ENCODE measurements at places on chromosomes 6 and 20.

DNA sequence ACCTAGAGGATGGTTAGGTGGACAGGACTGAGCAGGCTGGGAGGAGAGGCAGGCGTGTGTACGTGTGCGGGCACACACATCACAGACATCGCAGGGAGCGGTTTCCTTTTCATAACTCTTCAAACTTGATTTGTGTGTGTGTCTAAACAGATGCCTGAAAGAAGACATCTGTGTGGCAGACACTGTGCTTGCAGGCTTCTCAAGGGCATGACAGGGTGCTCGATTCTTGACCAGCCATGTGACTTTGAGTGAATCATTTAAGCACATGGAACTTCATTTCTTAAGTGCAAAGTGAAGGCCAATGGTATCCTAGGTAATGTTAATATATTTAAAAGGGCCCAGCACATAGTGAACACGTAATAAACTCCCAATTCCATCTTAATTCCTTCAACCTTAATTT, 186.5 kb downstream of the SCP2D1 start:
- no peak for DNase-seq

DNA sequence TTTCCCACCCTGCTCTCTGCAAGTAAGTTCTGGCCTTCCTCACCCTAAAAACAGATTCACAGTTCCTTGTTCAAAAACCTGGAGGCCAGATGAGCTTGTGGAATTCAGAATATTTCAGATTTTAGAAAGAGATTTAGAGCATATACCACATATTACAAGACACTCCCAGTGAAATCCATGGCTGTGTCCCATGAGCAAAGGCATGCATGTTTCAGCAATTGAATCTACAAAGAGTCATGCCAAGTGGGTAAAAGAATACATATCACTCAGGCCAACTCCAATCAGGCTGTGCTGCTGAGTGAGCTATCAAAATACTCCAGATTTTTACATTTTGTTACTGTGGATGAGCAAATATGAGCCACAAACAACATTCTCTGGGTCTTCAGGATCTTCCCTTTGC, 10.2 kb upstream of the NEDD9 start:
- no peak for DNase-seq

DNA sequence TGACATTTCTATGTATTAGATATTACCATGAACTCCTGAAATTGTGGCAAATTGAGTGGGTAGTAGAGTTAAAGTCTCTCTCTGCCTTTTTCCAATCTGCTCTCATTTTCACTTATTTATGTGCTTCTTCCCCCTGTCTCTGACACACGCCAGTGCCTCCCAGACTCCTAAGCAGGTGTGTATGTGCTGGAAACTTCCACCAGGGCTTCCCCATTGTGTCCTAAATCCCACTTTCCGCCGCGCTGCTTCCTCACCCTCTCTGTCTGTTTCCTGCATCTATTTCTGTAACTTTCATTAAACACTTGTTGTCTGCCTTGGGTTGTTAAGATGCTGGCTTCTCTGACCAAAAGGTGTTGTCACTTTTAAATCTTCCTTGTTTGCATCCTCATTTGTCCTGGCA, 97.6 kb upstream of the HDGFL1 start:
- no peak for DNase-seq

- no peak for DNase-seq
Observed at GRCh38 chr6:107879941-107880340, 55.8 kb upstream of the SCML4 start.

- no peak for DNase-seq
Observed at GRCh38 chr6:133741375-133741861, 147.5 kb upstream of the TCF21 start.

DNA sequence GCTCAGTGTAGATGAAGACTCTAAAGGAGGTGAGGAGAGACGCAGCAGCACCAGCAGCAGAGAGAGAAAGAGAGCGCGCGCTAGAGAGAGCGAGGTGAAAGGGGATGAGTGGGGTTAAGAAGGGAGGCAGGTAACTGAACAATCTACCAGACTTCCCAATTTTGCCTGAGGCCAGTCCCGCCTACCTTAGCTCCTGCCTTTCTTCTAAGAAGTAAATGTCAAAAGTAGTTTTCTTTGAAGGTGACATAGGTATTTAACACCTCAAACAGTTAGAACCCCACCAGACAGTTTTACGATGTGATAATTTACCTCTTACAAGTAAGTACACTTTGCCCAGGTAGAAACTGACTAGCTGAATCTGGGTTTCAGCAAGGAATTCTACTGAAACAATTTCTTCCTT, 132.0 kb upstream of the EEF1E1 start:
- no peak for DNase-seq

DNA sequence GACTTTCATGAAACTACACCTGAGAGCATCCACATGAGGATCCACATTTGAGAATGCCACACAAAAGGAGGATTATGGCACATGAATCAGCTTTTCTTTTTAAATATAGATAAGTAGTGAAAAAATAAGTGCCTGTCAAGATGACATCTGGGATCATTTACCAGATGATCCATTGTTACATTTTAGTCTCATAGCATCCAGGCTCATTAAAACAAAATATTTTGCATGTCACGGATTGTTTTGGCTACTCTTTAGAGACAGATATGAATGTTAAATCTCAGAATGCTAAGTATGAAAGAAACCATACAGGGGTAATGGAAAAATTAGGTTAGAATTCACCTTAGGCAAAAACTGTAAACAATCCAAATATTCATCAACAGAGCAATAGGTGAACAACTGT, 66.7 kb downstream of the MYO6 start:
- DNase-seq, result no peak

- DNase-seq, result no peak
Observed at GRCh38 chr6:30135757-30136156, at the start of gene TRIM40. TSS of gene TRIM40 (plus strand) at chr6:30136140. CDS start at chr6:30137037, 897 bp downstream.

- DNase-seq, result no peak
Observed at GRCh38 chr6:26629359-26629758, 30.2 kb downstream of the ZNF322 start.

GRCh38 chr20:10076126-10077080, 41.6 kb downstream of the ANKEF1 start:
- no peak for DNase-seq

DNA sequence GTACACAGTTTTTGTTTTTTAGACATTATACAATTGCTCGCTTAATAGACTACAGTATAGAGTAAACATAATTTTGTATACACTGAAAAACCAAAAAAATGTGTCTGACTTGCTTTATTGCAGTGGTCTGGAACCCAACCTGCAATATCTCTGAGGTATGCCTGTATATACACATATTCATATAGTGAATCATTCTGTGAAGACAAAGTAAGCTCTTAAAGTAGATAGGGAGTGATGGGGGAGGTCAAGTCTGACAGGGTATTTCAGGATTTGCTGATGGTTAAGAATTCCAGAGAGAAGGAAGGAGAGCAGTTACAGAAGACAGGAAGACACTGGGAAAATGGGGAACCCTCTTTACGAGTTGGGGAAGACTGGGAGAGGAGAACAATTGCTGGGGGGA, 417.9 kb downstream of the CD109 start:
- no peak for DNase-seq

DNA sequence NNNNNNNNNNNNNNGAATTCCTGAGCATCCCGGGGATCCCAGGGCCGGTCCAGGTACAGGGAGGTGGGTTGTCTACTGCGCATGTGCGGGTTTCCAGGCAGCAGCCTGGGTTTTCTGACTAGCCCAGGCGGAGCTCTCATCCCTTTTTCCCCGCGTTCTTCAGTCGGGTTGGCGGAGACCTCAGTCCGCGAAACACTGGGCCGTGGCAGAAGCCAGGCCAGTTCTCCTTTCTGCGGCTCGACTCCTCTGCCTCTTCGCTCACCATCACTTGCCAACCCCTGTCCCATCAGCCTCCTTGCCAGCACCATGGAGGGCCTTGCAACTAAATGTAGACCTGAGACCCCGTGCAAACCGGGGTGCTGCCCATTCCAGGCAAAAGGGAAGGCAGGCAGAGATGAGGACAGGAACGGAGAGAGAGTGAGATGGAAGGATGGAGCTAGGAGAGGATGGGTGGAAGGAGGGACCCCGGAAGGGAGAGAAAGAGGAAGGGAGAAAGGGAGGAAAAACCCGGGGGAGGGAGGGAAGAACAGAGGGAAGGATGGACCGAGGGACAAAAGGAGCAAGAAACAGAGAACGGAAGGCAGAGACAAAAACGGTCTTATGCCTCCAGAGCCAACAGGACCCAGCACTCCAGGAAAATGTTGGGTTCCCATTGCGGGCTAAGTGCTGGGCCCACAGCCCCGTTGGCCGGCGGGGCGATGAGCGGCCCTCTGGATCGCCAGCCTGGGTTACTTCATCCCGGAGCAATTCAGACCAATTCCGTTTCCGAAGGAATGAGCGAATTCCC, 445.4 kb upstream of the DEFB115 start:
- no peak for DNase-seq

DNA sequence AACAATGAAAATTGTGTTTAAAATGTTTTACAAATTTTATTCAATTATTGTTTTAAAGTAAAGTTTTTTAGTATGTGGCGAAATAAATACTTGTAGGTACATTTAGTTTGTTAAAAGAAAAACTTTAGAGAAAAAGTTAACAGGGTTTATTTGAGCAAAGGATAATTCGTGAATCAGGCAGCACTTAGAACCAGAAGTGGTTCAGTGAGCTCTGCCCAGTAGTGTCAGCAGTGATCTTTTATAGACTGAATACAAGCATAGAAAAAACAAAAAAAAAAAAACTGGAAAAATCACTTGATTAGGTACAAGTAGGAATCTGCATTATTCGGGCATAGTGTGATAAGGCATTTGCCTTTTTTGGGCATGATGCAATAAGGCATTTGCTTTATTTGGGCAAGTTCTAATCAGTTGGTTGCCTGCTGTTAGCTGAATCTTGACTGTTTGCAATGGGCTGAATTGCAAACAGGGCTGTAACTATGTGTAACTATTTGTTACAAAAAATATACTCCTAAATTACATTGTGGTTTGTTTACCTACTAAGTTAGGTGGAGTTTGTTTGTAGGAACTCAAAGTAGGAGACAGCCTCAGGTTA, 122.9 kb upstream of the MMS22L start:
- no peak for DNase-seq

DNA sequence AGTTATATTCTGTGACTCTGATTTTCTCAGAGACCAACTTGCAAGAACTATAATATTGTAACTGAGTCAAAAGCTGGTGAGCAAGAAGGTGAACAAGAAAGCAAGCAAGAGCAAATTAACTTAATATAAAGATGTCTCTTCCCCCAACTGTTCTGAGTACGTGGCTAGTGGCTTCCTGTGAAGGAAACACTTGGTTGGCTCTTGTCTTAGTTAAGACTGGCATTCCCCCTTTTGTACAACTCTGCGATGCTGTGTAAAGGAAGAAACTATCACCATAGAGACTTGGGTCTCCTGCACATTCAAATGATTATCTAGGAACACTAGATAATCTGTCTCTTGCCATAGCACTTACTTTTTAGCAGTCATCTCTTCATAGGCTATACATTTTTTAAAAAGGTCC, 47.3 kb upstream of the TNFAIP3 start:
- no peak for DNase-seq

GRCh38 chr20:36113036-36113435, 41.5 kb upstream of the EPB41L1 start:
- DNase-seq, result no peak

GRCh38 chr6:43634702-43635303, 837 bp upstream of the MAD2L1BP start:
- DNase-seq, result no peak

GRCh38 chr6:317448-318144, 25.3 kb downstream of the DUSP22 start:
- no peak for DNase-seq

GRCh38 chr6:54846857-54847674, 495 bp downstream of the FAM83B start:
- DNase-seq, result no peak

- no peak for DNase-seq
Observed at GRCh38 chr20:59375541-59375940, 75.1 kb downstream of the EDN3 start.

DNA sequence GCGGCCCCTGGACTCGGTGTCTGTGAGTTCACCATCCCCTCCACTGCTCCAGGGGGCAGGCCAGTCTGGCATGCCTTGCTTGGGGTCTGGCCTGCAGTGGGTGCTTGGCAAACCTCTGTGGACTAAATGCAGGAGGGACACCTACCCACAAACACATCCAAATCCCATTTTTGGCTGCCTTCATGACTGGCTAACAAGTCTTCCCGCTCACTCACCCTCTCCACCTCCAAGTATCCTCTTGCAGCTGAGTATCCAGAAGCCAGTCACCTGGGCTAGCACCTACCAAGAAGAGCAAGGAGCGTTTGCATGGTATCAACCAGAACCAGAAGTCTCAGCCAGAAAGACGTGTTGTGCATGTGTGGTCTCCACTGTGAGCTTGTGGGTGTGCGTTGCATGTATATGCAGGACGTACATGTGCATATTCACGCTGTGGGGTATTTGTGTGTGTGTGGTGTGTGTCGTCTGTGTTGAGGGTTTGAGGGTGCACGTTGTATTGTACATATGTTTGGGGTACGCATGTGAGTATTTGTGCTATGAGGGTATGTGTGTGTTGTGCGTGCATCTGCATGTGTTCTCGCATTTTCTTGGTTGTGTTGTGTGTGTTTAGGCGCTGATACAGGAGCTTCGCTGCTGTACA, 5.6 kb upstream of the PMEPA1 start:
- no peak for DNase-seq

DNA sequence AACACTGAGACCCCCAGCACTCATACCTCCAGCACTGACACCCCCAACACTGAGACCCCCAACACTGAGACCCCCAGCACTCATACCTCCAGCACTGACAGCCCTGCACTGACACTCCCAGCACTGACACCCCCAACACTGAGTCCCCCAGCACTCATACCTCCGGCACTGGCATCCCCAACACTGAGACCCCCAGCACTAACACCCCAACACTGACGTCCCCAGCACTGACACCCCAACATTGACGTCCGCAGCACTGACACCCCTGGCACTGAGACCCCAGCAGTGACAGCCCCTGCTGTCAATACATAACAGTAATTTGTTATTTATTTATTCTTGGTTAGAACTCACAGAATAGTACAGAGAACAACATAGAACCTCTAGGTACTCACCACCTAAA, 58.0 kb downstream of the ERMARD start:
- no peak for DNase-seq

DNA sequence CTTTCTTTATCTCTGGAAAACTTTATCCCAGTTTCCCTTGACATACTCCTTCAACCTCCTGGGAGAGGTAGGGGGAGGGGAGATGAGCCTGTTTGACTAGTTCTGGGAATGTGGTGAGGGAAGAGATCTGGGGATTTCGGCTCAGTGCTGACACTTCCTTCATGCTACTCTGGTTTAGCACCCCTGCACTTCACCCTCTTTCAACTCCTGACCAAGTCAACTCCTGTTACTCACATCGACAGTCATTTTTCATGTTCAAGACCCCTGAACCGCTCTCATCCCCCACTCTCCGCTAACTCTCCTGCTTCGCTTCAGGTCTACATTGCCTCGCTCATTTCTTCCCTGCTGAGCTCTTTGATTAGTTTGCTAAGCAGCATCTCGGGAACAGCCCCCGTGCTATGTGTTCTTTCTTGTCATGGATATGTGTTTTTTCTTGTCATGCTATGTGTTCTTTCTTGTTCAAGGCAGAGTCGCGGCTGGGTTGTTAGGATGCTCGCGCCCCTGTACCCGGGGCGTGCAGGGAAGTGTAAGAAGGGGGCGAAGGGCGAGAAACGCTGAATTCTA, 16.6 kb upstream of the TRIM27 start:
- no peak for DNase-seq

- DNase-seq, result no peak
Observed at GRCh38 chr6:157228426-157229131, 94.7 kb downstream of the TMEM242 start.

GRCh38 chr20:44785768-44786167, 24.6 kb downstream of the RIMS4 start:
- DNase-seq, result no peak

Measured in cortex of kidney (tissue), 1 donor.